ENCODE measurements at places on chromosomes 2 and 18.

GRCh38 chr18:2304378-2305175 is 266.7 kb downstream of the METTL4 start:
- no peak for DNase-seq

DNA sequence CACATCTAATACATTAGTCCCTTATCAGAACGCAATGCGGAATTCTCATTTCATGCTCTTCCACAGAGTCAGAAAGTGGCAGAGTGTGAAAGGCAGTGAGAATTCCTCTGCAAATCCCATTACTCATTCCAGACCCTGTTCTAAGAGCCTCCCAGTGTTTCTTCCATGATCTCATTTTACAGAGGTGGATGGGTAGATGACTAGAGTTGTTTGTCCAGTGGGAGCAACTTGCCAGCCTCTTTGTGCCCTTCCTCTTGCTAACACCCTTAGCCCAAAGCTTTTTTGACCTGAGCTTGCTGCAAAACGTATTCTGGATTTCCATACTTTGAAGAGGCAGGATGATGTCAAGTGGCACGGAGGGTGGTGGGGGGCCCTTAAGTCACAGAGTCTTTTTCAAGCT is 467.7 kb upstream of the RGPD4 start:
- no peak for DNase-seq

- peak; percentile 63 for DNase-seq
Observed at GRCh38 chr2:199979832-199980628, 24.6 kb downstream of the MAIP1 start.

- DNase-seq: no peak
Observed at GRCh38 chr2:182585001-182585400, 131.1 kb upstream of the DNAJC10 start.

DNA sequence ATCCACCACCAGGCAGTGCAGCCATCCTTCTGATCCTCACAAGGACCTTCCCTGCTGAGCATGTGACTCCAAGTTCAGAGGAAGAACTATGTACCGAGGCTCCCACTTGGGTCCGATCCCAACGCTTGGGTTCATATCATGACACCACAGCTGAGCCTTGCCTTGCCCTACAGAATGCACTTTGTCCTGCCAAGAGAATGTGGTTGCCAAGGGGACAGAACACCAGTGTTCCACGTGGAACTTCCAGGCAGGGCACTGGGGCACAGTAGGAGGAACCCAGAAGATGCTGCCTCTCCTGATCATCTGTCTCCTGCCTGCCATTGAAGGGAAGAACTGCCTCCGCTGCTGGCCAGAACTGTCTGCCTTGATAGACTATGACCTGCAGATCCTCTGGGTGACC is at the start of gene TEX51:
Gene TEX51 (plus strand): TSS at position 255 of the 400 bp plus-strand sequence. CDS start 29 bp downstream, at position 284.
- no peak for DNase-seq

- DNase-seq: no peak
Observed at GRCh38 chr2:44680424-44680971, 261.0 kb upstream of the SIX3 start.

DNA sequence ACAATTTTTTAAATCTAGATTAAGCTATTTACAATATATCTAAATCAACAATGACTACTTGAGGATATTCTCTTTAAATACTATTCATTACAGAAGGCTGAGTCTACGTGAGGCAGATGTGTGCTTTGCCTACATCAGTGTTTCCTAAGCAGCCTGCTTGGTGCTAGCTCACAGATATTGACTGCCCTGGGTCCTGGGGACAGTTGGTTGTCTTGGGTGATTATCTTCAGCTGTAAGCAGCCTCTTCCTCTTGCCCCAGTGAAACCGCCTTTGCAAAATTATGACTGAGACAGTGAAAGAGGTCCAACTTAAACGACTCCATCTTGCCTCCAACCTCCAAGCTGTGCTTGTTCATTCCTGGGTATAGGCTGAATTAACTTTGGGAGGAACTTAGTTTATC is 39.6 kb upstream of the CCDC88A start:
- DNase-seq: no peak

- DNase-seq: no peak
Observed at GRCh38 chr2:240232264-240232915, 91.9 kb upstream of the OTOS start.

DNA sequence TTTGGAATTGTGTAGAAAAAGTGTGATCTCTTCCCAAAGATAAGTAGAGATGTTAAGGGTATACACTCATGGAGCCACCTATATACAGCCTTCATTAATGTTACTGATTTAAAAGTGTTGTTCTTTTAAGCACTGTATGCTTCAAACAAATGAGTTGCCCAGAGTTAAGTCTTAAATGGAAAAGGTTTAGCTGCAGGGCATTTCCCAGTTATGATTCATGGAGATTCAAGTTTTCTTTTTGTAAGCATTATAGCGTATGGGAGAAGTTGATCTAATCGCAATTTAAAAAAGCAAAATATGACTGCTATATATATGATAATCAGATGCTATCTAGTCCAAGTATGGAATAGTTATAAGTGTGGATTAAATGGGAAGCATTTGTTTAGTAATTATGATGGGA is 4.8 kb downstream of the PDK1 start:
- DNase-seq: no peak

GRCh38 chr2:222915092-222915957 is 54.5 kb downstream of the ACSL3 start:
- no peak for DNase-seq

DNA sequence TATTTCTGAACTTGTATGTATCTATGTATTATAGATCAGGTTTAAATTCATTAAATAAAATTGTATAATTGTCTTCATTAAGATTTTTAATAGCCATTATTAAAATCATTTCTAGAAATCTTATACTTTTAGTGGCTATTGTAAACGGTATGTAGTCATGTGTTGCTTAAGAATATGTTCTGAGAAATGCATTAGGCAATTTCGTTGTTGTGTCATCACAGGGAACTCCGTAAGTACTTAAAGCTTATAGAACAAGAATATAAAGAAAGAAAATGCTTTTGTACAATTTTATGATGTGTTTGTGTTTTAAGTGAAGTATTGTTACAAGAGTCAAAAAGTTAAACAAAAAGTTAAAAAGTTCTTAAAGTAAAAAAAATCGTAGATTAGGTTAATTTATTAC is 765.8 kb downstream of the METTL4 start:
- no peak for DNase-seq

DNA sequence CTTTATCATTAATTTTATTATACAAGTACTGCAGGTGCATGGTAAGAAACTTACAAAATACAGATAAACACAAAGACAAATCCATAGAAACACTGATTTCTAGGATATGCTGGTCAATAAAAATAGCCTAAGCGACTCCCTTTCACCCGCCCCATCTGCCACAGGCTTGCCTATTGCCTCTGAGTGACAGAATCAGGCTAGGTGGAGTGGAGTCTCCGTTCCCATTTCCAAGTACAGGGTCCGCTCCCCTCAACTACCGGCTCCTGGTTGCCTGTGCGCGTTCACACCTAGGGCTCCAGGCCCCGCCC is 201 bp upstream of the TRAPPC12 start:
- no peak for DNase-seq

GRCh38 chr2:162342841-162343240 is 1.1 kb upstream of the GCA start:
- no peak for DNase-seq

DNA sequence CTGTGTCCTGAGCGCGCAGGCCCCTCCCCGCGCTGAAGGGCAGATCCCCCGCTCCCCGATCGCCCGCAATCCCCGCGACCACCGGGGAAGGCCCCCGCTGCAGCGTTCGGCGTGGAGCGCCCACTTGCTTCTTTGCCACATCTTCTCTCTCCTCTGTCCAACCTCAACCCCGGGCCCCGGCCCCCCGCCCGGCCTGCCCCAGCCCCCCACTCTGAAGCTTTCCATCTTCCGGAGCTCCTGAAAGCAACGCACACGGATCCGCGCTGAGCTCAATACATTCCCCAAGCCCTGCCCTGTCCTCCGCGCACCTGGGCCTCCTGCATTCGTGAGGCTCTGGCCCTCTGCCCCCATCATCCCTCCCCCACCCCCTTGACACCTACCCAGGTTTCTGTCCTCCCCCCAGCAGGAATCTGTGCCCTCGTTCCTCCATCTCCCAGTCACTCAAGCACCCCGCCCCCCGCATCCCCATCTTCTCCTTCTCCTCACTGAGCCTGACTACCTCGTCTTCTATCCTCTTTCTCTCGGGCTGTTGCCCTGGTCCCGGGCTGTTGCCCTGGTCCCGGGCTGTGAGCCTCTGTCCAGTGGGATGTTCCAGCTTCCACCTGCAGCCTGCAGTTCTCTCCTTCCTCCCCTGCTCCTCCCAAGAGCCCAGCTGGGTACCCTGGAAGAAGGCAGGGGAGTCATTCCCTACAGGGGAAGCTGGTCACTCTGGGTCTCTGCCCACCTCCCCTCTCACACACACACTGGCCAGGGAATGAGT is 7.8 kb downstream of the SPEG start:
- DNase-seq: no peak

GRCh38 chr18:4551001-4551360 is 95.9 kb upstream of the DLGAP1 start:
- DNase-seq: no peak

DNA sequence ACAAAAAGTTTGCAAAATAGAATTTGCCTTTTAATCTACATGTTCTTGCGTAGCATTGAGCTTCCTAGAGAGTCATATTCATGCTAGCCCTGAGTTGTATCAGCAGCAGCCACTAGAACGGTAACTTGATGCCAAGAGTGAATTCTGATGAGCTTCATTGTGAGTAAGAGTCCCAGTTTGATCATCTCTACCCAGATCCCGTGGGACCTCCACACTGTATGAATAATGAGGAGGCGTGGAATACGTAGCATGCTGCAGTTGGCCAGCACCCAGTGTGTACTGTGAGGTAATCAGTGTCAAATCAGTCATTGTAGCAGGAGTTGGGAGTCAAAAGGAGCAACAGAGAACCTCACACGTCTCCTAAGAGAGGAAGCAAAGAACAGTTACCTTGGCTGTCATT is 197.9 kb downstream of the NEDD4L start:
- no peak for DNase-seq

DNA sequence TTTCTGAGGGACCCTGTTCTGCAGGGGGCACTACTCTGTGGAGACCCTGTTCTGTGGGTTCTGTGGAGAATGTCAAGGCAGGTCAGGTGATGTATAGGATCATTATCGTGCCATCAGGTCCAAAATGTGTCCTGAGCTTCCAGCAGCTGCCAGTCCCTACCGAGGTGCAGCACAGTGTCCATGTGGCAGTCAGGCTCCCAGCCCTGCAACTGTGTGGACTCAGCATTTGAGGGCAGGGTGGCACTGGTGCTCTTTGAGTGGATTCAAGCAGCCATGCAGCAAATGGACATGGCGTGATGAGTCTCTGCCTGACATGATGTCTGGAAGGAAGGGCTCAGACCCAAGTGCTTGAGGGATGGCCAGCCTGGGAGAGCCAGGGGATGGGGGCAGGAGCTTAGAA is 35.0 kb downstream of the STK25 start:
- DNase-seq: no peak

GRCh38 chr2:64516651-64517510 is 7.2 kb upstream of the AFTPH start:
- no peak for DNase-seq

- no peak for DNase-seq
Observed at GRCh38 chr2:238103465-238104225, 3.5 kb downstream of the ESPNL start.

GRCh38 chr2:95380280-95380679 is 22.2 kb upstream of the FAHD2A start:
- no peak for DNase-seq

DNA sequence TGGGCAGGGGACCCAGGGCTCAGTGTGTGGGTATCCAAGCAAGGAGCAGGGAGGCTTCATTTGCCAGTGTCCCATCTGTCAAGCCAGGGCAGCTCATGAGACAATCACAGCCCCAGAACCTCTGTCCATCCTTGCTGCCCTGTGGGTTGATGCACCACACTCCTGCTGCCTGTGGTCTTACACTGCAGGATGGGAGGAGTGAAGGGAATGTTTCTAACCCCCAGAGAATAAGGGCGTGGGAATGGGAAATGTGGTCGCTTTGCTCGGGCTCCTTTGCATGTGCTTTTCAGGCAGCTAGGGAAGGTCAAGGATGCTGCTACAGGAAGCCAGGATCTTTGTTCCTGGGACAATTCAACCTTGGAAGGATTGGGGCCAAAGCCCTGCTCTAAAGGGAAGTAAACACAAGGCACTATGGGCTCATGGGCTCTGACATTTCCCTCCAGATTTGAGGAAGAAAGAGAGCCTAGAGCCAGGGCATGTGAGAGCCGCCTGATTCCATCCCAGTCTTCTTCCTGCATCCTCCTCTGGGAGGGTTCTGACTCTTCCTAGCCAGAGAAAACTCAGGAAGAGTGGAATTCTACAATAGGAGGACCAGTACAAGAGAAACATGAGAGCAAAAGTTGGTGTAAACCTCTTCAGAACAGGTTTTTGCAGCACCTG is 18.8 kb upstream of the MAP3K20 start:
- DNase-seq: no peak

DNA sequence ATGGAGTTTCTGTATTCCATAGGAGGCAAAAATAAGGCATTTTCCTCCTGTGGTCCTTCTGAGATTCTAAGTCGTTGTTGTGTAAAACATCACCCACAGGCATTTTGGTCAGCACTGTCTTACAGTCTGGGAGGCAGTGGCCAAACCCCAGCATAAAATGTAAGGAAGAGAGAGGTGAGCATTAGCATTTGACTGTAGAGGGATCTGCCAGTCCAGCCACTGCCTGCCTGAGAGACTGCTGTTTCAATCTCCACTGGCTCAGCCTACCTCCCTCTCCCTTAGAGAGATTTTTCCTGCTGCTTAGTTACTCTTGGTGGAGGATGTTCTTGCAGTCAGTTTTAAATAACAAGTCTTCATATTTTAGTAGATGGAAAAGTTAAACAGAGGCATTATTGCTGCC is 77.0 kb downstream of the ARHGEF33 start:
- DNase-seq: no peak

- DNase-seq: no peak
Observed at GRCh38 chr2:100140582-100140981, 1.8 kb downstream of the AFF3 start.

DNA sequence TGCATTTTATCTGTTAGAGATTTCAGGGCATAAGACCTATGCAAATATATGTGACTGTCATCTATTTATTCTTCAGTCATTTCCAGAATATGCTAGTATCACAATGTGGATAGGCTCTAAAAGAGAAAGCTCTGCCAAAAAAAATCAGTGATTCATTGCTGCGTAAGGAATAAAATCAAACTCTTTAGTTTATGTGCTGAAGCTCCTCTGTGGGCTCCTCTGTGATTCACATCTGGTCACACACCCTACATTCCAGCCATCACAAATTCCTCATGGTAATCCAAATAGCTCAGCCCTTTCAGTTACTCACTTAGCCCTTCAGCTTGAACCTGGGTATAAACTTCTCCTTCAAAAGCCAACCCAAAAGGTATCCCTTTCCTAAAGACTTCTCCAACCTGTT is 21.4 kb downstream of the DLGAP1 start:
- no peak for DNase-seq
